Astrocyte (in vitro differentiated cells and primary cell): ENCODE measurements at places on chromosomes 13 and 19. TPM values are rescaled to one million over a fixed set of nuclear protein-coding genes. Genes with fewer than 3 reads are reported as not detected.
A peak's percentile ranks its signal among the peaks of the same experiment; 100 is the strongest.

DNA sequence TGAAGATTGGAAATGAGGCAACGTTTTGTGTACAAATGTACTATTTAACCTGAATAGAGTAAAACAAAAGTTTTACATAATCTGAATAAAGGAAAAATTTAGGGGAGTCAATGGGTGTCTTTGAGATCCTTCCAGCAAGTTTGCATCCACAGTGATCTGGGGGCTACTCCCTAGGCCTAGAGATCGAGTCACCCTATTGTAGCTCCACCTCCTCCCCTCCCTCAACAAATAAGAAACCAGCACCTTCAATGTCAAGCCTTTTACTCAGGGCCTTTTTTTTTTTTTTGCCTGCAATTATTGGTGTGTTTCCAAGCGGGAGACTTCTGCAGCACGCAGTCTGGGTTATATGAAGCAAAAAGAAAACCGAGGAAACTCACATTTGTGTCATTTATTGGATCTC lies 16.3 kb upstream of the RAP2A start:
- no peaks in the 10 kb centered on the region for H3K36me3 ChIP-seq
- H3K4me1 ChIP-seq: no peaks in the 10 kb centered on the region
- DNase-seq: no peak
- no peaks in the 10 kb centered on the region for H3K27me3 ChIP-seq

The ZNF441 gene
- total RNA-seq: not detected in 2 replicates

DNA sequence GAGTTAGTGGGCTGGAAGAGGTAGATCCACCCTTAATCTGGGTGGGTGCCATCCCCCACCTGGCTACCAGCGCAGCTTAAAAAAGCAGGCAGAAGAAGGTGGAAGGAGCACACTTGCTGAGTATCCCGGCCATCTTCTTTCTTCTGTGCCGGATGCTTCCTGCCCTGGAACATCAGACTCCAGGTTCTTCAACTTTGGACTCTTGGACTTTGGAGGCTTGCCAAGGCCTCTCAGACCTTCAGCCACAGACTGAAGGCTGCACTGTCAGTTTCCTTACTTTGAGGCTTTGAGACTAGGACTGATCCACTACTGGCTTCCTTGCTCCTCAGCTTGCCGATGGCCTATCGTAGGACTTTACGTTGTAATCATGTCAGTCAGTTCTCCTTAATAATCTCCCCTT lies 127.6 kb upstream of the GPC6 start:
- H3K27me3 ChIP-seq: no peaks in the 10 kb centered on the region
- H3K27ac ChIP-seq: no peak overlapping the region
- no peak overlapping the region for H3K4me3 ChIP-seq
- no peak for DNase-seq

The SLITRK6 gene
- total RNA-seq: 5.9 and 6.3 TPM in 2 replicates

GRCh38 chr13:28493740-28494503 lies 1.0 kb downstream of the FLT1 start:
- H3K27me3 ChIP-seq: peaks cover 71% of the 10 kb centered on the region
- peak overlapping the region; percentile 49 for H3K4me3 ChIP-seq
- no peak overlapping the region for H3K27ac ChIP-seq
- H3K36me3 ChIP-seq: no peaks in the 10 kb centered on the region

DNA sequence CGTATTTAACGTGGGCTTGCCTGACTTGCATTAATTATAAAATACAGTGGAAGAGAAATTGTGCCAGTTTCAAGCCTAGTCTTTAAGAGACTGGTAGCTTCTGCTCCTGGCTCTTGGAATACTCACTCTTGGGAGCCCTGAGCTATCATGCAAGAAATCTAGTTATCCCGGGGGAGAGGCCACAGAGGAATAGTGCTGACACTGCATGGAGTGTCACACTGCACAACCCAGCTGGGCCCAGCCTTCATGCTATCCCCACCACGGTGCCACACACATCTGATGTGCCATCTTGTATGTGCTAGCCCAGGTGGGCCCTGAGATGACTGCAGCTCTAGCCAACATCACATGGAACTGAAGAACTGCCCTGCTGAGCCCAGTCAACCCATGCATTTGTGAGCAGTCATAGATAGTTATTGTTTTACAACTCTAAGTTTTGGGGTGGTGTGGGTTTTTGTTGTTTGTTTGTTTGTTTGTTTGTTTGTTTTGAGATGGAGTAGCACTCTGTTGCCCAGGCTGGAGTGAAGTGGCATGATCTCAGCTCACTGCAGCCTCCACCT lies 8.3 kb downstream of the MAMSTR start:
- H3K27ac ChIP-seq: no peak overlapping the region
- H3K4me1 ChIP-seq: peaks cover 16% of the 10 kb centered on the region
- H3K36me3 ChIP-seq: no peaks in the 10 kb centered on the region
- no peak for DNase-seq
- H3K4me3 ChIP-seq: no peak overlapping the region

- H3K27ac ChIP-seq: no peak overlapping the region
- H3K36me3 ChIP-seq: no peaks in the 10 kb centered on the region
- H3K27me3 ChIP-seq: no peaks in the 10 kb centered on the region
- DNase-seq: no peak
- H3K4me3 ChIP-seq: no peak overlapping the region
Measured at GRCh38 chr13:80160110-80160509, 180.8 kb downstream of the SPRY2 start.

The PDE4A gene
- total RNA-seq: 3.2 and 3.8 TPM in 2 replicates

- peak; percentile 75 for DNase-seq
- H3K4me1 ChIP-seq: peaks cover 7% of the 10 kb centered on the region
- H3K27ac ChIP-seq: peak overlapping the region; percentile 5
Measured at GRCh38 chr13:101512650-101513049, 60.2 kb downstream of the ITGBL1 start.
